GM23248 (cell line): ENCODE measurements at places on chromosomes 11 and 22.

GRCh38 chr22:37336579-37336978 is 54.3 kb downstream of the CYTH4 start:
- H3K36me3 ChIP-seq: no peaks in the 10 kb centered on the region
- H3K4me3 ChIP-seq: no peak overlapping the region
- H3K27me3 ChIP-seq: no peaks in the 10 kb centered on the region

DNA sequence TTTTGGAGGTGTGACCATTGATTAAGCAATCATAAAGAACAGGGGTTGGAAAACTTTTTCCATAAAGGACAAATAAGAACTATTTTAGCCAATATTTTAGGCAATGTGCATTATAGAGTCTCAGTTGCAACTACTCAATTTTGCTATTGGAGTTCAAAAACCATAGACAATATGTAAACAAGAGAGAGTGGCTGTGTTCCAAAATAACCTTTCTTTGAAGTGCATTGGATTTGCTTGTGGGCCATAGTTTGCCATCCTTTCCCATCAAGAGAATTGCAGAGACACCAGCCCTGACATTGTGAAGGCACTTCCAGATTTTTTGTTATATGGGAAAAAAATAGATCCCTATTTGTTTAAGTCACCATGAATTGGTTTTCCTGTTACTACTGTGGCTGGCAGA is 63.3 kb upstream of the LARGE1 start:
- H3K4me3 ChIP-seq: no peak overlapping the region
- H3K27me3 ChIP-seq: no peaks in the 10 kb centered on the region
- no peak for DNase-seq
- no peaks in the 10 kb centered on the region for H3K36me3 ChIP-seq

DNA sequence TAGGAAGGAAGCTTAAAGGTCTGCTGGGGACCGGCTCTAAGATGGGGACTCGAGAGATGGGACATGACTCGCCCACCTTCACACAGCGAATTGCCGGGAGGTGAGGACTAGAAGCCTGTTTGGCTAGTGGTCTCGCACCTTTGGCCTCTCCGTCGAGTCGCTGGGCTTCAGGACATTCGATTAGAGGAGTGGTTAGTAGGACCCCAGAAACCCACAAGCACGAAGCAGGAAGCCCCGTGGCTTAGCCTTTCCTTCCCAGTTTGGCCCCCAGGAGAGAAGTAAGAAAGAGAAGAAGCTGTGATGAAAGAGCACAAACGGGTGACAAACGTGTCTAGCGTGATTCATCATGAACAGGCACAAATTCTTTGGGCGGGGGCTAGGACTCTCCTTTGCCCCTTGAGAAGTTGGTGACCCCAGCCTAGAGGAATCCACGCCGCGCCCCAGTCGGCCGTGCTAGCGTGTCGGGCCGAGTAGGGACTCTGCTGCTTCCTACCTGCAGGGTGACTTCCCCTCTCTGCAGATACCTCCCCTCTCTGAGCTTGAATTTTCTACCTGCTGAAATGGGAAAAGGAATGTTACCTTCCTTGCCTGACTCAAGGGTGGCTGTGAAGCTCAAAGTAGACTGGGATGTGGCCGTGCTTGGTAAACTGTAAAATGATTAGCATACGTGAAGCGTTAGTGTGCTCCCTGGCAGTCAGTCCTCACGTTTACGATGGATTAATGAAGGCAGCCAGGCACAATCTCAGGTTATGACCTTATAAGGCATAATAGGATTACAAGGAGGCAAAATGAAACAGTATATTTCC is 1.1 kb upstream of the ADM start:
- no peaks in the 10 kb centered on the region for H3K27me3 ChIP-seq
- H3K4me3 ChIP-seq: peak overlapping the region; percentile 96
- peak; percentile 85 for DNase-seq
- H3K4me1 ChIP-seq: peaks cover 23% of the 10 kb centered on the region

- peaks cover 13% of the 10 kb centered on the region for H3K4me1 ChIP-seq
- H3K4me3 ChIP-seq: no peak overlapping the region
- H3K27me3 ChIP-seq: no peaks in the 10 kb centered on the region
- no peaks in the 10 kb centered on the region for H3K36me3 ChIP-seq
- no peak for DNase-seq
These were observed 4.8 kb downstream of the ROBO4 start for GRCh38 chr11:124892750-124893454.

DNA sequence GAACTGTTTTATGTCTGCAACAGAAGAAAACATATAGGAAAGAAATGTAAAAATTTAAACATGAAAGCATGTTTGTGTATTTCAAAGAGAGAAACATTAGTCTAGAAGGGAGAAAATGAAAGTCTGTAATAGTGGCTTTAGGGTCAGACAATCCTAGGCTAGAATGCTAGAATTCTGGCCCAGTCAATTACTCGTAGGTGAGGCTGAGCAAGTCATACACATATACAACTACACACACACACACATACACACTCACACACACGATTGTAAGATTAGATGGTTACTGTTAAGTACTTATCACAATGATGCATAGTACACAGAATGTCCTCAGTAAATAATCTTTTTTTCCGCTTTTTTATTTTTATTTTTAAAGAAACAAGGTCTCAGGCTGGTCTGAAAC is 37.7 kb upstream of the PCF11 start:
- no peak overlapping the region for H3K27ac ChIP-seq
- DNase-seq: no peak
- H3K36me3 ChIP-seq: no peaks in the 10 kb centered on the region
- H3K4me3 ChIP-seq: no peak overlapping the region

- DNase-seq: peak; percentile 86
- H3K27ac ChIP-seq: no peak overlapping the region
- no peaks in the 10 kb centered on the region for H3K36me3 ChIP-seq
- H3K4me3 ChIP-seq: no peak overlapping the region
These were observed 348.0 kb downstream of the TENM4 start for GRCh38 chr11:79092791-79093353.

- peaks cover 3% of the 10 kb centered on the region; the same call in 1 of the 2 replicates for H3K4me1 ChIP-seq
- H3K27me3 ChIP-seq: no peaks in the 10 kb centered on the region
- H3K27ac ChIP-seq: no peak overlapping the region
- H3K4me3 ChIP-seq: no peak overlapping the region
- no peak for DNase-seq
These were observed 21.9 kb downstream of the MMP13 start for GRCh38 chr11:102933627-102934026.

DNA sequence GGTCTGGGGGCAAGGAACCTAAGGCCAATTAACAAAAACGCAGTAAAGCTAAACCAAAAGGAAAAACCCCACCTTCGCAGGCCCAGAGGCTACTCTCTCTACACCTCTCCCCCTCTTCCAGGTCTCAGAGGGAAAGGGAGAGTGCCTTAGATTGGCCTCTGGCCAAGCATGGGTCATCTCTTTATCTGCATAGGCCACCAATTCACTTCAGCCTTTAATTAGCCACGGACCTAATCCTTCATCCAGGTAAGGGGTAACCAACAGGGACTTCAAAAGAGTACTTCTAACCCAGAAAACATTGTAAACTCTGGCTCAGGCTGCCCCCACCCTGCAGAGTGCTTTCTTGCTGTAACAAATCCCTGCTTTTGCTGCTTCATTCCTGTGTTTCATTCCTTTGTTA is 9.4 kb downstream of the VSTM5 start:
- H3K27me3 ChIP-seq: no peaks in the 10 kb centered on the region
- no peak overlapping the region for H3K27ac ChIP-seq
- DNase-seq: no peak
- H3K4me1 ChIP-seq: no peaks in the 10 kb centered on the region

DNA sequence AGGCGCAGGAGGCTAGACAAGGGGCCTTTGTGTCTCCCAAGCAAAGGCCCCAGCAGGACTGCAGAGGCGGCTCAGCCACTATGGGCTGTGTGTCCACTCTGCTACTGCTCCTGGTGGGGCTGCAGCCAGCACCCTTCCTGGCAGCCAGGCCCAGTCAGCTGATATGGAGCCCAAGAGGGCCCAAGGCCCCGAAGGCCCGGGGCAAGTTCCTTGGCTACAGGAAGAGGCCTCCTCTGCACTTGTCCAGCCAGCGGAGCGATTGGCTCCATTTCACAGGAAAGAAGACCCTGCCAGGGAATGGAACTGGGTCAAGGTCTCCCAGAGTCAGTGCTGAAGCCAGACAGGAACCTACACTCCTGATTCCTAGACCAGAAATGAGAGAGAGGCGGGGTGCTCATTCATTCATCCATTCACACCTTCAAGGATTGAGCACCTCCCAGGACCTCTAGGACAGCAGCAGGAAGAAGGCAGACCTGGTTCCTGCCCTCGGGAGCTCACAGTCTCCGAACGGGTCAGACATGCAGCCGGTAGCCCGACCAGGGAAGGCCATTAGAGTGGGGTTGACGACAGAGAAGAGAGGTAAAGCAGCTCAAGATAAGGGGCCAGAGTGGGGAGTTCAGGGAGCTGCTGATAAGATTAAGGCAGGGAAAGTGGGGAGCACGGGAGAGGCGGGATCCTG is 811 bp upstream of the P2RY2 start:
- no peak overlapping the region for H3K27ac ChIP-seq
- no peak for DNase-seq
- no peaks in the 10 kb centered on the region; the same call in 1 of the 2 replicates for H3K4me1 ChIP-seq

- peak overlapping the region; percentile 96 for H3K27ac ChIP-seq
- H3K4me1 ChIP-seq: peaks cover 54% of the 10 kb centered on the region
- H3K27me3 ChIP-seq: no peaks in the 10 kb centered on the region
- DNase-seq: no peak
These were observed 986 bp downstream of the NLRP10 start for GRCh38 chr11:7964261-7964660.

DNA sequence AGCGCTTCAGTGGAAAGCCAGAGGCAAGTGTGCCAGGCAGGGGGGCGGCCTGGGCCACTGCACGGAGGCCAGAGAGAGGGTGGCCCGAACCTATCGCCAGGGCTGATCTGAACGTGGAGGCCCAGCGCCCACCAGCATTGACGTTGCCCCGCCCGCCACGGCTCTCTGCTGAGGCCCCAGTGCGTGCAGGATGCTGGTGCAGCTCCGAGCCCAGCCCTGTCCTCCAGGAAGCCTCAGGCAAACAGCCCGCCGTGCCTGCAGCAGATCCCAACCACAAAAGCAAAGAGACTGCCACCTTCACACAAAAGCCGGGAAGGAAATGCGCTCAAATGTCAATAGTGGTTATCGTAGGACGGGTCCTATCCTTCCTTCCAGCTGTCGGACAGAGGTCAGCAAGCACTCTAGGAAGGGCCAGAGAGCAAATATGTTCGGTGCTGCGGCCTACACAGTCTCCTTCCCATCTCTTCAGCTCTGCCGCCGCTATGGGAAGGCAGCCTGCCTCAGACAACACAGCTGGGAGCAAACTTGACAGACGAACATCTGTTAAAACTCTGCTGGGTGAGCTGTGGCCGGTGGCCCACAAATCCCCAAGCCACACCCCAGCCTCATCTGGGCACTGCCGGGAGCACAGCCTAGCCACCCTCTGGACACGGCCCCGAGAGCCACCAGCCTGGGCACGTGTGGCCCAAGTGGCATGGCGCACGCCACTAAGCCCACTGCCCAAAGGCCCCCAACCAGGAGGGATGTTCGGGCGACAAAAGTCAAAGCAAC is 146.2 kb downstream of the CRYBB2 start:
- H3K27me3 ChIP-seq: no peaks in the 10 kb centered on the region
- 0 out of 2 replicates have a peak, but pooled peaks cover 6% of the 10 kb centered on the region for H3K4me1 ChIP-seq
- no peaks in the 10 kb centered on the region for H3K36me3 ChIP-seq
- no peak overlapping the region for H3K27ac ChIP-seq
